ENCODE measurements at places on chromosomes 6 and 20.

DNA sequence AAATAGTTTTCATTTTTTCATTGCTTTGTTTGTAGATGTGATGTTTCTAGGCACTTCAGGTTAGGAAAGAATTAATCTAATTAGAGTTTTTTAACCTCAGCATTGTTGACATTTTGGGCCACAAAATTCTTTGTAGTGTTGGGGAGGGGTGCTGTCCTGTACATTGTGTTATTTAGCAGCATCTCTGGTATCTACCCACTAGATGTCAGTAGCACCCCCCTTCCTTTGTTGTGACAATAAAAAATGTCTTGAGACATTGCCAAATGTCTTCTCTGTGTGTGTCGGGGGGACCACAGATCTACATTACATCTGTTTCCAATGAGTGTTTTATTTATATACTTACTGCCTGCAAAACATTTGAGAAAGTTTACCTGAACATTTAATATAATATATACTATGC lies 45.6 kb downstream of the EYA4 start:
- no peak for DNase-seq

DNA sequence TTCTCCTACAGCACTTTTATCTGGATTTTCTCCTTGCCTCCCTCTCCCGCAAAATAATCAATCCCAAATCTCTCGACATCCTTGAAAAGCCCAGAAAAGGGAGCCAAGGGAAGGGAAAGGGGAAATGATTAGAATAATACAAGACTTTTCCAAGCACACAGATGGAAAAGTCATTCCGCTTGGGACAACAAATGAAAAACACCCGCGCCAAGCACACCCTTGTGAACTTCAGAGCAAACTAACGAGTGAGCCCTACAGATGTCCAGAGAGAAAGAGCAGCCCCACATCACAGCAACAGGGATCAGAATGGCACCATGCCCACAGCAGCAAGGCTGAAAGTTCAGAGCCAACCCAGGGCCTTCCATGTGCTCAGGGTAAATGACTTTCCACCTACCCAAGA lies 49.6 kb downstream of the NINL start:
- DNase-seq = no peak

DNA sequence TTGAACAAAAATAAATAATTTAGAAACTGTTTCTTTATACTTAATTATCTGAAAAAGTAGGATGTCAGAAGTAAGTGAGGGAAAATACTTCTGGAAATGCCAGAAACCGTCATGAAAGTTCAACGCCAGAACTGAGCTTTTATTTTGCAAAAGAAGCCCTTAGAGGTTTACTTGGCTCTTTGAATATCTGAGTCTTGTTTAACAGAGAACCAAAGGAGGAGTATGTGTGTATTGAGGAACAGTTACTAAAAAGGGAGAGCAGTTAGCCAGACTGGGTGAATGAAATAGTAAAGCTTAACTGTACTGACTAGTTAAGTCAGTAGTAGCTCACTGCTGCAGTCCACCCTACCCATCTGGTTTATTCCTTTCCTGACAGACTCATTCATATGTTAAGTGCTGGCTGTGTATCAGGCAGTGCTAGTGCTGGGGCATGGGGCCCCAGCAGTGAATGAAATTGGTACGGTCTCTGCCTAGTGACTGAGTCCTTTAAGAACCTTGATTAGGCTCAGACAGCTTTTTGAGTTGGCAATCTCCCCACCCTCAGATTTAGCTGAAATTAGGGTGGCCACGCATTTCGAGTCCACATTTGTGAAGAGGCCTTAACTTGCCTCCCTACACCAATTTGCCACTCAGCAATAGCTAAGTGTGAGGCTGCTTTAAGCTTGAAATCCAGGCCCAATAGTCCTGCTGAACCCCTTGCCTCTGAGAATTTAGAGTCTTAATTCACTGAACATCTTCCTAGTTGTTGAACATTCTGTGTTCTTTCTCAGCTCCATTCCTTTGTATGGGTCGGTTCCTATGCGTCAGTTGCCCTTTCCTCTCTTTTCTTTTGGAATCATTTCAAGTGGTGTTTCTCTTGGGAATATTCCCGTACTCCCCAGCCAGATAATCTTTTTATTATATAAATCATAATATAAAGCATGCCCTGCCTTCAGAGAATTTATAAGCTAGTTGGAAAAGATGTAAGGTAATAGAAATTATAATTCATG lies 20.2 kb downstream of the MAP3K4 start:
- peak; percentile 38 for DNase-seq

- DNase-seq = no peak
Observed at GRCh38 chr6:48475275-48475674, 364.3 kb upstream of the PTCHD4 start.

GRCh38 chr20:57259121-57259937 lies 7.1 kb downstream of the BMP7 start:
- no peak for DNase-seq

- DNase-seq = no peak
Observed at GRCh38 chr6:44641344-44642031, 254.0 kb downstream of the CDC5L start.

DNA sequence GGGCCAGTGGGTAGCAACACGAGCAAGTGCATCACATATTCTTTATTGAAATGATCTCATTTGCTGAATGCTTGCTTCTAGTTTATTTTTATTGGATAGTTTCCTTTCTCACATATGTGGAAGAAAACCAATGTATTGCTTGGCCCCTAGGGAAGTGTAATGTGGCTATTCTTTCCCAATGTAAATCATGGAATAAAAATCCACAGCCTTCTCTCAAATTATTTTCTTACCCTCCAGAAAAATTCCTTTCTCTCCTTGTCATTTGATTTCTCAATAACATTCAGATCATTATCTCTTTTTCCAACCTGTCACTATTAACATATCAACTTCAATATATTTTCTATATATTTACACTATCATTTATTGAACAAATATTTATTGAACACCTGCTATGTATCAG lies 51.9 kb upstream of the PTPRK start:
- DNase-seq = no peak

DNA sequence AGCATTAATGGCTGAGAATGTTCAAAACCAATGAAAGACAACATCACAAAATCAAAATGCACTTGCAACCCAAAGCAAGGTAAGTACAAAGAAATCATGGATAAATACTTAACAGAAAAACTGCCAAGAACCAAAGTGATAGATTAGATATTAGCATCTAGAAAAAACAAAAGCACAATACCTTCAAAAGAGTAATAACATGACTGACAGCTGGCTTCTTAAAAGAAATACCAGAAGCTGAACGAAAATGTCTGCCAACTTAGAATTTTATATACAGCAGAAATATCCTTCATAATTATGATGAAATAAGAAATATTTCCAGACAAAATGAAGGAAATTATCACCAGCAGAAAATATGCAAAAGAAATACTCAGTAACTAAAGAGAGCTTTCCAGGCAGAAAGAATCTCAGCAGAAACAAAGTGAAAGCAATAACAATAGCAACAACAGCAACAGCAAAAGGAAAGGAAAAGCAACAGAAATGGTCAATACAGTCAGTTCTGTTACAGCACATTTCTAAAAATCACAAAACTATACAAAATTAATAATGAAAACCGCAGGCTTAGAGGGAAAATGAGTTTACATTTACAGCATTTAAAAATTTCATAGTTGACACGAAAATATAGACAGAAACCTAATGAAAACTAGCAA lies 121.5 kb upstream of the MAN1A1 start:
- DNase-seq = no peak

GRCh38 chr20:40019510-40019909 lies 669.5 kb downstream of the MAFB start:
- DNase-seq = no peak

DNA sequence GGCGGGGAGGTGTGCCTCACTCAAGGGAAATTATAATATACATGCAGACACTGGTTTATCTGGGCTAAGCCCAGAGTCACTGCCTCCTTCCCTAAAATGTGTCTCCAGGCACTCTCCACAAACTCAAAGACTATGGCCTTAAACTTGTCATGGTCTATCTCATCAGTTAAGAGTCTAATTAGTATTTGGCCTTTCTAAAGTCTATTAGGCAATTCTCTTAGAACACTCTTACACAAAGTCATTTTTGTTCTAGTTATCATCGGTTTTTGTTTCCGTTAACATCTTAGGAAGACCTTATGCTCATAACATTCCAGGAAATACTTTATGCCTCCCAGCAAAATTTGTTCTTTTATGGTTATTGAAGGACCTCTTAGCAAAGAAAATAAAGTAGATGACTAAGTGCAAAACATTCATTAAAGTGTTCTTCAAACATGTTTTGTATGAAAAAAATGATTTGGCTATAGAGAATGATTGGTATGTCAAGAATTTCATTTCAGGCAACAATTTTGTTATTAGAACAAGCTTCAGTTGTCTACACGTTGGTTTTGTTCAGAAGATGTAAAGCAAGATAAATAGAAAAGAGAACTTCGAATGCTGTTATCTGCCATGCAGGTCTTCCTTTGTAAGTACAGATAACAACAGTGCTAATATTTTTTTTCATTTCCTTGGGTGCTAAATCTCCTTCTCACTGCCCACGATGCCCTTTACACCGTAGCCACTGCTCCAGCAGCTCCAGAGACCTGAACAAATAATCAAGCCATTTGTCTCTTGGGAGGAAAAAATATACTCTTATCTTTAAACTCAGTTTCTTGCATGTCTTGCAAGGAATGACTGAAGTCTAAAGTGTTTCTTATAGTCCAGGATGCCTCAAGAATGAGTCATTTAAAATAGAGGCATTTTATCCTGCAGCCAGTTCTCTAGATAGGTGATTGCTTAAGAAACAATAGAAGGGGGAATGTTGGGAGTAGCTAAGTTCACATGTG lies 170.4 kb downstream of the HTR1B start:
- no peak for DNase-seq

DNA sequence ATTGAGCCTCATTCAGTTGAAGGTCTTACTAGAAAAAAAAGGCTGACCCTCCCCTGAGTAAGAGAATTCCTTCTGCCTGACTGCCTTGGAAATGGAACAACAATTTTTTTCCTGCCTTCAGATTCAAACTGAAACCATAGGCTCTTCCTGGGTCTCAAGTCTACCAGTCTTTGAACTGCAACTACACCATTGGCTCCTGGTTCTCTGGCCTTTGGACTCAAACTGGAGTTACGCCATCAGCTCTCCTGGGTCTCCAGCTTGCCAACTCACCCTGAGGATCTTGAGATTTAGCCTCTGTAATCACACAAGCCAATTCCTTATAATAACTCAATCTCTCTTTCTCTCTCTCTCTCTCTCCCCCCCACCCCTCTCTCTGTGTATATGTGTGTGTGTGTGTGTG lies 36.0 kb upstream of the SNX9 start:
- DNase-seq = no peak

GRCh38 chr20:58277578-58278472 lies 31.7 kb upstream of the RAB22A start:
- DNase-seq = no peak

GRCh38 chr6:139751179-139751578 lies 376.7 kb upstream of the CITED2 start:
- no peak for DNase-seq

DNA sequence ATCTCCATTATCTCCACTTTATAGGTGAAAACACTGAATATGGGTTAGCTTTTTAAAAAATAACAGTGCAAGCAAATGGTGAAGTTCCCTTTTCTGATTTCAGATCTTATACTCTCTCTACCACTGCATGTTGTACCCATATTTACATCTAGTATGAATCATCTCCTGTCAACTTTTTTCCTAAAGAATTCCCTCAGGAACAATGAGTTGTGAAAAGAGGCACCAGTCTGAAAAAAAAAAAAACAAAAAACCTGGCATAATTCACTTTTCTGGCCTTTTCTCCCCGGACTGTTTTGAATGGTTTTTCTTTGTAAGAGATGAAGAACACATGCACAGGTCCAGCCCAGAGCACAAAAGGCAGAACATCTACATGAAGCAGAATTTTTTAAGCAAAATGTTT lies 596.0 kb downstream of the COL12A1 start:
- DNase-seq = no peak
